ENCODE measurements at places on chromosomes 13 and 19.

- peaks cover 28% of the 10 kb centered on the region for H3K4me1 ChIP-seq
- H3K4me3 ChIP-seq = no peak overlapping the region
- peaks cover 50% of the 10 kb centered on the region for H3K27me3 ChIP-seq
Measured at GRCh38 chr19:41998246-41999020, 4.4 kb upstream of the ATP1A3 start.

GRCh38 chr13:33978653-33979052, 160.7 kb downstream of the RFC3 start:
- H3K36me3 ChIP-seq = no peaks in the 10 kb centered on the region
- no peak overlapping the region for H3K27ac ChIP-seq
- H3K27me3 ChIP-seq = no peaks in the 10 kb centered on the region

- peaks cover 27% of the 10 kb centered on the region for H3K4me1 ChIP-seq
- peaks cover 3% of the 10 kb centered on the region for H3K36me3 ChIP-seq
- no peak overlapping the region for H3K27ac ChIP-seq
- no peaks in the 10 kb centered on the region for H3K27me3 ChIP-seq
Measured at GRCh38 chr19:14544047-14544446, 14.7 kb downstream of the TECR start.

DNA sequence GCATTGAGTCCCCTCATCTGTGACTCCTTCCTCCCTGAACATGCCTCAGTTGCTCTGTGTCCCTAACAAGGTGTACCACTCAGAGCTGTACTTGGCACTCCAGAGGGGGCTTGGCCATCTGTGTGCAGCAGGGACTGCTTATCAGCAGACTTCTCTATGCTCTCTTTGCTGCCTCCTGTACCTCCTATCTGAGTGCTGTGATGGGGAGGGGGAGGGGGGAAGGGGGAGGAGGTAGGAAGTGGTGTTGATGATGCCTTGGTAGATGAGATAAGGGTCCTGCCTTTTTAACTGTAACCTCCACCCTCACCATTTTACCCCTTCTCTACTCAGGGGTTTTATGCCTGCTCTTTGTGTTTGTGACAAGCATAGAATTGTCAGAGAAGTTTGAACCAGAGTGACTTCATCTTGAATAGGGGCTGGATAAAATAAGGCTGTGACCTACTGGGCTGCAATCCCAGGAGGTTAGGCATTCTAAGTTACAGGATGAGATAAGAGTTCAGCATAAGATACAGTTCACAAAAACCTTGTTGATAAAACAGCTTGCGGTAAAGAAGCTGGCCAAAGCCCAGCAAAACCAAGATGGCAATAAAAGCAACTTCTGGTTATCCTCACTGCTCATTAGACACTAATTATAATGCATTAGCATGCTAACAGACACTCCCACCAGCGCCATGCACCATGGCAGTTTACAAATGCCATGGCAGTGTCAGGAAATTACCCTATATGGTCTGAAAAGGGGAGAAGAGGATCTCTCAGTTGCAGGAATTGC, 13.2 kb downstream of the PCDH8 start:
- H3K27me3 ChIP-seq = peaks cover 22% of the 10 kb centered on the region
- H3K36me3 ChIP-seq = no peaks in the 10 kb centered on the region
- H3K27ac ChIP-seq = no peak overlapping the region
- DNase-seq = no peak

DNA sequence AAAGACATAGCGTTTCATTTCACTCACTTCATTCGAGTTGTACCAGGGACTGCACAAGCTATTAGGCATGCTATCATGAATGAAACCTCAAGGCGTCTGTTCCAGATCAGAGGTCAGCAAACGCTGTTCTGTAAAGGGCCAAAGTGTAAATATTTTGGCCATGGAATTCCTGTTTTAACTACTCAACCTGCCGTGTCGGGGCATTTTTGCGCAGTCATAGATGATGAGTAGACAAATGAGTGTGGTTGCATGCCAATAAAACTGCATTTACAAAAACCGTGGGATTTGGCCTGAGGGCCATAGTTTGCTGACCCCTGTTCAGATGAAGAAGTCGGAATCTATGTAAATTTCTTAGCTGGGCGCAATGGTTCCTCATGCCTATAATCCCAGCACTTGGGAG, 6.5 kb downstream of the INSR start:
- no peak for DNase-seq
- no peak overlapping the region for H3K27ac ChIP-seq
- peaks cover 7% of the 10 kb centered on the region for H3K27me3 ChIP-seq

GRCh38 chr13:108120856-108121255, 94.5 kb downstream of the LIG4 start:
- no peaks in the 10 kb centered on the region for H3K36me3 ChIP-seq
- DNase-seq = no peak
- H3K27ac ChIP-seq = no peak overlapping the region
- no peaks in the 10 kb centered on the region for H3K4me1 ChIP-seq

DNA sequence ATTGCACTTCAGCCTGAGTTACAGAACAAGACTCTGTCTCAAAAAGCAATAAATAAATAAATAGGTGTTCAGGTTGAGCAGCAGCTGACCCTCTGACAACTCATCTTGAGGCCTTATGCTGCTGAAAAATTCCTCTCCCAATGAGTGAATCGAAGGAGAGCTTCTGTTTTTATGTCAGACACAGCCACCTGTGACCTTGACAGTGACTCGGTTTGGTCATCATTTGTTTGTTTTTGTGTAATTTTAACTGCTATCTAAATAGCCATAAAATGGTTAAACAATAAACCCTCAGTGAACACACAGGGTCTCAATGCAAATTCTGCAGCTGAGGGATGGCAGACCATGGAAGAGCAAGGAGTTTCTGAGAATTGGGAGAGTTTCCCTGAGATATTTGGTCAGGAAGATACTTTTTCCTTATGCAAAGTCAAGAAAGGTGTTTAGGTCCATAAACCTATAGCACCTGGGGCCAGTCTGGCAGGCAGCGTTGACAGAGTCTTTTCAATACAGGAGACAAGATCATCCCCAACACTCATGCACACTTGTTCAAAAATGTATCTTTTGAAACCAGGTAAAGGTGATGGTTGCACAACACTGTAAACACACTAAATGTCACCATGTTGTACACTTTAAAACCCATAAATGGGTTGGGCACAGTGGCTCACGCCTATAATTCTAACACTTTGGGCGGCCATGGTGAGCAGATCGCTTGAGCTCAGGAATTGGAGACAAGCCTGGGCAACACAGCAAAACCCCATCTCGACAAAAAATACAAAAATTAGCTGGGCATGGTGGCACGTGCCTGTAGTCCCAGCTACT, 16.6 kb upstream of the SLC25A30 start:
- no peak overlapping the region for H3K4me3 ChIP-seq
- DNase-seq = no peak
- no peaks in the 10 kb centered on the region for H3K36me3 ChIP-seq
- H3K4me1 ChIP-seq = no peaks in the 10 kb centered on the region
- no peaks in the 10 kb centered on the region for H3K27me3 ChIP-seq

GRCh38 chr19:22619371-22619770, 14.8 kb upstream of the ZNF492 start:
- no peak for DNase-seq
- no peaks in the 10 kb centered on the region for H3K36me3 ChIP-seq
- no peak overlapping the region for H3K4me3 ChIP-seq
- no peaks in the 10 kb centered on the region for H3K4me1 ChIP-seq
- H3K27me3 ChIP-seq = peaks cover 7% of the 10 kb centered on the region

DNA sequence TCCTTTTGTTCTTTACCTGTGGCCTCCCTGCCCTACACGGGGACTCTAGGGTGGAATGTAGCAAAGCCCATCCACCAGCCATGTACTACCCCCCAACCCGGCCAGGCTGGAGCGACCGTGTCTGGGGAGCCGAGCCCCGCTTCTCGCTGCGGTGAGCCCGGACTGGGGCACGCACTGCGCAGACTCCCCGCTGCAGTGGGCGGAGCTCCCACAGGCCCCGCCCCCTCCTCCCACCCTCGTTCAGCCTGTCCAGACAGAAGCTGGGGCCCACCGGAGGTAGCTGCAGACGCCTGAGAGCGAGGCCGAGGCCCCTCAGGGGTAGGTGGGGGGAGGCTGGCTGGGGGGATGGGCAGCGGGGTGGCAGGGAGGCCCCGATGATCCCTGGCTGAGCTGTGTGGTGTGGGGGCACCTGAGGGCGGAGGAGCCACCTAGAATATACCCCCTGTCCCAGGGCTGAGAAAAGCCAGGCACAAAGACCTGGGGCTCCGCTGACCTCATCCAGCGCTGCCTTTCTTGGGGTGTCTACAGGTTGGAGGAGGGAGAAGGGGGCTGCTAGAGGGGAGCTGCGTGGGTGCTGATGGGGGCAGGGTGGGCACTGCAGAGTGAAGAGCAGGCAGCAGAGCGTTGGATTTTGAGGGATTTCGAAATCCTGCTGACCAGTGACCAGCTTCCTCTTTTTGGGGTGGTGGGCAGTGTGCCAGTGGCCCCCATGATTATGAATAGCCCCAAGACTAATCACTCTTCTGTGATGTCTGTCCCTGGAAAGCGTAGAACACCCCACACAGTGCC, 17.3 kb downstream of the PLD3 start:
- H3K27me3 ChIP-seq = no peaks in the 10 kb centered on the region
- H3K4me3 ChIP-seq = peak overlapping the region; percentile 62

Data from activated CD8-positive, alpha-beta T cell treated with anti-CD3 and anti-CD28 coated beads for 36 hours (primary cell).